ENCODE measurements at places on chromosomes 16 and 17.
A peak's percentile ranks its signal among the peaks of the same experiment; 100 is the strongest.

DNA sequence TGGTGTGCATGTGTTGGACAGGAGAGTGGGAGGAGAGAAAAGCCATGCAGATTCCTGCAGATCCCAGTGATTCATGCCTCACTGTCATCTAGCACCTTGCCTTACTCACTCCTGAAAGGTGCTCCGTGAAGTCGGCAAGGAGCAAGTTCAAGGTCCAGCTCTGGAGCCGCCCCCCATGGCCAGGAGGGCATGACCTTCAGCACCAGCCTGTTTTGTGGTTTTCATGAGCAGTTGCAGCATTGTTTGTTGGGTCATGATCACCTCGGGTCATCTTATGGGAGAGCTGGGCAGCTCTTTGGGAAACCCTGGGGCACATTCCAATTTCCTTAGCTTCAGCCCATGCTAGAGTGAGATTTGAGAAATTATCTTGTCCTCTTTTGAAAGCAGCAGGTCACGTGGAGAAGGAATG is 137.5 kb upstream of the IRX3 start:
- DNase-seq = no peak

- DNase-seq = no peak
Measured at GRCh38 chr16:30786115-30786935, 680 bp downstream of the ZNF629 start.

DNA sequence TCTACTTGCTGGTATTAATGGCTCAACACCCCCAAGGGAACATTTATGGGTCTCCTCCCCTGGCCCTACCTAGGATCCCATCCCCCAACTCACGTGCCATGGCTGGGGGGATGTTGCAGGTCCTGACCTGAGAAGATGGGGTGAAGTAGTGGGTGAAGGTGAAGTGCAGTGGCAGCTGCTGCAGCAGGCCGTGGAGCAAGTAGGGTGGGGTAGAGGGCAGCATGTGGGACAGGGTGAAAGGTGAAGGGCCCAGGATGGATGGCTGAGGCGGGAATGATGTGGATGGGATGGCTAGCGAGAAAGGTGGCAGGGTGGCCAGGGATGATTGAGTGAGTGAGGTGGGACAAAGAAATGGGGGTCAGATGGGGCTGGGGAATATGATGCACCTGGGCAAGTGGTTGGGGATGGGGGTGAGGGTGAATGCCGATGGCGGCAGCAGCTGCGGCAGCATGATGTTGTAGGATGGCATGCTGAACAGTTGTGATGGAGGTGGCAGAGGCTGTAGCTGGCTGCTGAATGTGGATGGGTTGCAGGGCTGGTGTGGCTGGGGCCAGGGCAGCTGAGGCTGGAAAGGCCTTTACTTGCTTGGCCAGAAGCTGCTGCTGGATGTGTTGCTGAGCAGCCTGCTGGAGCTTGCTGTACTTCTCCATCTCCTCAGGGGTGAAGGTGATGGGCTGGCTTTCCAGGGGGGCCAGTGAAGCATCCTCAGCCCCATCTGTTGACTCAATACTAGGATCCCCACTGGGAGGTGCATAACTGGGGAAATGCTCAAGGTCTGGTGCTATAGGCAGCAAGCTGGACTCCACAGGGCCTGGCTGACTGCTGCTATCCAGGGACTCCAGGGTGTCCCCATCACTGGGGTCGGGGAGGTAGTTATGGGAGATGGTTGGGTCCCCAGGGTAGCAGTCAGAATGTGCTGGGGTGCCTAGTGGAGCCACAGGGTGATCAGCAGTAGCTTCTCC is 8.3 kb upstream of the ITGA2B start:
- no peak for DNase-seq

GRCh38 chr16:67884-68789 is 4.3 kb downstream of the RHBDF1 start:
- no peak for DNase-seq

- DNase-seq = no peak
Measured at GRCh38 chr16:11272484-11272883, 945 bp downstream of the PRM3 start.

GRCh38 chr17:17408236-17408794 is 68.5 kb upstream of the MED9 start:
- DNase-seq = no peak

GRCh38 chr16:57611706-57612105 is 16.7 kb upstream of the ADGRG1 start:
- DNase-seq = no peak

GRCh38 chr17:34347063-34347462 is 9.2 kb upstream of the CCL13 start:
- no peak for DNase-seq

- DNase-seq = no peak
Measured at GRCh38 chr16:89150090-89150835, 21.3 kb upstream of the CDH15 start.

GRCh38 chr16:68524069-68524820 is 14.8 kb upstream of the ZFP90 start:
- no peak for DNase-seq

DNA sequence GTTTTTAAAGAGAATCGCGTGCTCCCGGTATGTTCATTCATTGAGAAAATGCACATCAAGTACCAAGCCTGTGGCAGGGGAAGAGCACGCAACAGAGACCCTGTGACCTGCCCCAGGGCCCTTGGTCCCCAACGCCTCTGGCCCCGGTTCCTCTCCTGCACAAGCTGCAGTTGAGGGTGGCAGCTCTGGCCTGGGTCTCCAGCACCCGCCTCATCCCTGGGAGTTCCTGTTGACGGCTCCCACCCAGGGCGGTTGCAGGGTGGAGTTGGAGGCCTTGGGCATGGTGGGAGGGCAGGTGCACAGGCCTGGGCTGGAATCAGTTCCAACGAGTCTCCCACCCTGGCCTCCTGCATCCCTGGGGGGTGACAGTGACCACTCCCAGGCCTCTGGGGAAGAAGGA is 5.0 kb downstream of the NECAB2 start:
- DNase-seq = no peak

DNA sequence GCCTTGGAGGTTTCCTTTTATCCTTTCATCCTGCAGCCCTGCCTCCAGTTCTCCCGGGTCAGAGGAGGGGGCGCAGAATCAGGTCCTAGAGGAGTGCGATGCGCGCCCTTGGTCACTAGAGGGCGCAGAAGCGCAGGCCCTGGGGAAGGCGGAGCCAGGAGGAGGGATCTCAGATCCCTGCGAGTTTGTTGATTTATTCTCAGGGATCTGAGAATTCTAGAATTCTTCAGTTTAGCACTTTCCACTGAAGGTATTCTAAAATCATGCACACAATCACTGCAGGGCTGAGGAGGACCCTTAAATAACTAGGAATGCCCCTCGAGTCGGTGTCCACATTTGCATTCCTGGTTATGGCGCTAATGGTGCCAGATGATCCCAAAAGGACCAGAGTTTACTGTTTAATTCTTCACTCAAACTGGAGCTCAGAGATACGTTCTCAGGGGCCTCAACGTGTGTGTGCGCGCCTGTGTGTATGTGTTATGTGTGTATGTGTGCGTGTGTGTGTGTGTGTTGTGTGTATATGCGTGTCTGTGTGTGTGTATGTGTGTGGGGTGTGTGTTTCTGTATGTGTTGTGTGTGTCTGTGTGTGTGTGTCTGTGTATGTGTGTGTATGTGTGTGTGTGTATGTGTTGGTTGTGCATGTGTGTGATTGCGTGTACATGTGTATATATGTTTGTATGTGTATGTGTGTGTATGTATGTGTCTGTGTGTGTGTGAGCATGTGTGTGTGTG is 6.9 kb upstream of the ELAC2 start:
- DNase-seq = peak; percentile 59

DNA sequence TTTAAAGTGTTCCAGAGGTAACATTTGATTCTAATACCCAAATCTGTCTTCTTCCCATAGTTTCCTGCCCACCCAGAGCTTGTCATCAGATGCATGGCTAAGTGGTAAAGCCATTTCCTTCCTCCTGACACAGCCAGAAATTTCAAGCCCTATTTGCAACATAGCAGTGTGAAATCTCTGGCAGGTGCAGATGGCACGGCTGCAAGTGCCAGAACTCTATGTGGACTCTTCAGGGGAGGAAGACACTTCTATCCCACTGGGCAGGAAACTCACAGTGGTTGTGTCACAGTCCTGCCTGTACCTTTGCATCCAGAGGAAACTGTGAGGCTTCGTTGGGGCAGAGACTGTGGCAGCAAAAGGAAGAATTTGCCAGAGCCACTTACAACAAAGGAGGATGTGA is 13.2 kb downstream of the DYNLRB2 start:
- DNase-seq = peak; percentile 24

GRCh38 chr17:8463099-8463498 is 27.4 kb downstream of the NDEL1 start:
- no peak for DNase-seq

DNA sequence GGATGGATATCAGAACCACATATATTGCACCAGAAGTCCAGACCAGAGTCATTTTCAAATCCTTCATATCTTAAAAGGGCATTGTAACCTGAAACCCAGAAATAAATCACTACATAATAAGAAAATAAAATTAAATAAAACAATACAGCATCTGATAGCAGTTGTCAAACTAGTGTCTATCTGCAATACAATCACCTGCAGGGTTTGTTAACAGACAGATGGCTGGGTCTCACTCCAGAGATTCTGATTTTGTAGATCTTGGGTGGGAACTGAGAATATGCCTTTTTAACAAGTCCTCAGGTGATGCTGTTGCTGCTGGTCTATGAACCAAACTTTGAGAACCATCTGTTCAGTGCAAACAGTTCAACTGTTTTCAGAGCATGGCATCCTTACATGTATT is 37.6 kb downstream of the NME2 start:
- DNase-seq = no peak

- DNase-seq = no peak
Measured at GRCh38 chr17:70527364-70527888, 358.1 kb downstream of the KCNJ2 start.

- DNase-seq = no peak
Measured at GRCh38 chr17:12041312-12041711, 20.6 kb downstream of the MAP2K4 start.

GRCh38 chr16:17544785-17545184 is 74.0 kb upstream of the XYLT1 start:
- DNase-seq = no peak

DNA sequence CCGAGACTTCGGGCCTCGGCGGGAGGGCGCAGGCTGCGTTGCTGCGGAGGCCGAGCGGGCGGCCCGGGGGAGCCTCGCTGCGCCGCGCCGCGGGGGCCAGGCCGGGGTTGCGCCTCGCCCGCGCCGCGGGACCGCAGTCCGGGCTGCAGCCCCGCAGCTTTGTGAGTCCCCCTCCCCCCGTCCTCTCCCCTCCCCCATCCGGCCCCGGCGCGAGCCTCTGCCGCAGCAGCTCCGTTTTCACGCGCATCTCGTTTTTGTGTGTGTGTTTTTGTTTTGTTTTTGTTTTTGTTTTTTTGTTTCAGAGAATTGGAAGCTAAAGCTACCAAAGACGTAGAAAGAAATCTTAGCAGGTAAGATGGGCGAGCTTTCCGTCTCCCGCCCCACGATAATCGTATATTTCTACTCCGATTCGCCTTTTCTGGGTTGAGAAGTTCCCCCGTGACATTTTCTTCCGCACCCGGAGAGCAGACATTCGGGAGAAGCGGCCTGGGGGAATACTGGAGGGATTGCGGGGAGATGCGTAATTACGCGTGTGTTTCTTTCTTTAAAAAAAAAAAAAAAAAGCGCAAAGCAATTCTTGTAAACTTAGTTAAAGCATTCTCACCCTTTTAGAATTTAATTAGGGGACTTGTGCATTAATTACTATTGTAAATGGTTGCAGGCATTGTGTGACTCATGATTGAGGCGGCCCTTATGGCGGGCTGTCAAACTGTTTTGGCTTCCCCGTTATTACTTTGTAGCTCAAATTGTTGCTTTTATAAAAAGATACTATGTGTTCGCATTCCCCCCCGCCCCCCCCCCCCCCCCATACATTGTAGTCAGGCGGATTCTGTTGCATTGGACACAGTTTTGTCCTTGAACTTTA is 732 bp downstream of the TNRC6A start:
- peak; percentile 17 for DNase-seq

DNA sequence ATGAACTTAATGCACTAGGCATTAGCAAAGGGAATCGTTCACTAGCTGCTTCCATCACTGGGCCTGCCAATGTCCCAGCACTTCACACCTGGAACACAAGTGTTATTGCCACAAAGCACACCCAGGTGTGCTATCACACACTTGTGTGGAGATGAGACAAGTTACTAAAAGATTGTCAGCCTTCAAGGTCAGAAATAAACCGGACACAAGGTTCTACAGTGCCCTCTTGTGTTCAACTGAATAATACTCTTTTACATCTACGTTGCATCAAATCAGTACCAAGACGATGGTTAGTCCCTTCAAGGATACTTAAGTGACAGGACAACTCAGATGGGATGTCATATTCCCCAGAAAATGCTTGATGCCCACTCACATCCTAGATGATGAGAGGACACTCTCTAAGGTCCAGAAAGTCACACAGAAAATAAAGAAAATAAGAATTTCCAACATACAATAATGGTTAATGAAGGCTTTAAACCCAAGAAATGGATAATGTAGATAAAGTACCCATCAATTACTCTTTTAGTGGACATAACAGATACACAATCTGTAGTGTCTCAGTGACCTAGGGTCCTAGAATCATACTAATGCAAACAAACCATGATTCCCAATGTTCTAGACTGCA is 16.4 kb upstream of the GLG1 start:
- peak; percentile 63 for DNase-seq

DNA sequence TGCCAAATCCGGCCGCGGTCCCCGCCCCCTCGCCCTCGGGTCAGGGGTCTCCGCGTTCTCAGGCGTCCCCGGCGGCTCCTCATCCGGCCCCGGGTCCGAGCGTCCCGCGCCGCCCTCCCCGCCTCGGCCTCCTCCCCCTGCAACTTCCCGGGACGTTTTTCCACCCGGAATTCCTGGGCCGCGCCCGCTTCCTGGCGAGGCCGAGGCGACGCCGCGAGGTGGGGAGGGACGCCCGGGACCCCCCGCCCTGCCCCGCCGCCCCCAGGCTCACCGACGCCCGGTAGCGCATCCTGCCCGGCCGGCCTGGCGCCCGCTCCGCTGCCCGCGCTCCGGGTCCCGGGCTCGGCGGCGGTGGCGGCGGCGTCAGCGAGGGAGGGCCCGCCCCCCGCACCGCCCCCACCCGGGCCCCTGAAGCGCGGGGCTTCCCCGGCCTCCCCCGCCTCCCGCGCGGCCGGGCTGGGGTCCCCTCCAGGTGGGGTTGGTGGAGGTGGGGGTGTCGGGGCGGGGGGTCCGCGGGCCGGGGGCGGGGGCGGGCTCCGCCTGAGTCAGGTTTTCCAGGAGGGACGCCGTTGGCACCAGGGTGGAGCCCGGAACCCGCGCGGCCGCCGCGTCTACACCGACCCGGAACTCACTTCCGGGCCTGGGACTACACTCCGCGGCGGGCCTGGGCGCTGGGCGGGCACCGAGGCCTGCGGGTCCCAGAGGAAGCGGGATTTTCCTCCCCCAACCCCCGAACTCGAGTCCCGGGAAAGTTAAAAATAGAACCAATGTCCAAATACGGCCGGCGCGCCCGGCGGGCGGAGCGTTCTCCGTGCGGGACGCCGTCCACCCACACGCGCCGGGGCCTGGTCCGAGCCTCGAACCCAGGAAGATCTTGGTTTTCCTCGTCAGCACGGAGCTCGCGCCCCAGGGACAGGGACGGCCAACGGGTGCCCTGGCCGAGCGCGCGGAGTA is 6.8 kb downstream of the MYO1C start:
- DNase-seq = peak; percentile 52

Data from T-helper 2 cell (primary cell).